Aorta (tissue), 5 donors: ENCODE measurements at places on chromosomes 2 and 18.

DNA sequence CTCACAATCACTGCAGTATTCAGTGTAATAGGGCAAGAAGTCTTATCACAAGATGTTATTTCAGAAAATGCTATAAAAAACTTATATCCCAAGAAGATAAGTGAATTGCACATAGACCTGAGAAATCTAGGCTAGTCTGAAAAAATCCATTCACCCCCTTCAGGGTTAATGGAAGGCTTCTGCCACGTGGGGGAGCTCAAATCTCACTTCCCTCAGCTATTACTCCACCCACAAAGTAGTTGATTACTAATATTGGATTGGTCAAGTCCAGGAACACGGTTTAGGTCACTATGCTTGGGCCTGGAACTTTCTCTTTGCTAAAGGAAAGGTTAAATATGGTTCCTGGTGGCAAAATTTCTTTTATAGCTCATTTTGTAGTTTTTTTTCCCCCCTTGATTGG is 51.2 kb upstream of the ADAM23 start:
- DNase-seq: no peak

- no peak for DNase-seq
Observed at GRCh38 chr18:3598581-3598980, 148.6 kb downstream of the TGIF1 start.

GRCh38 chr18:9563331-9563730 is 51.0 kb downstream of the PPP4R1 start:
- no peak for DNase-seq

DNA sequence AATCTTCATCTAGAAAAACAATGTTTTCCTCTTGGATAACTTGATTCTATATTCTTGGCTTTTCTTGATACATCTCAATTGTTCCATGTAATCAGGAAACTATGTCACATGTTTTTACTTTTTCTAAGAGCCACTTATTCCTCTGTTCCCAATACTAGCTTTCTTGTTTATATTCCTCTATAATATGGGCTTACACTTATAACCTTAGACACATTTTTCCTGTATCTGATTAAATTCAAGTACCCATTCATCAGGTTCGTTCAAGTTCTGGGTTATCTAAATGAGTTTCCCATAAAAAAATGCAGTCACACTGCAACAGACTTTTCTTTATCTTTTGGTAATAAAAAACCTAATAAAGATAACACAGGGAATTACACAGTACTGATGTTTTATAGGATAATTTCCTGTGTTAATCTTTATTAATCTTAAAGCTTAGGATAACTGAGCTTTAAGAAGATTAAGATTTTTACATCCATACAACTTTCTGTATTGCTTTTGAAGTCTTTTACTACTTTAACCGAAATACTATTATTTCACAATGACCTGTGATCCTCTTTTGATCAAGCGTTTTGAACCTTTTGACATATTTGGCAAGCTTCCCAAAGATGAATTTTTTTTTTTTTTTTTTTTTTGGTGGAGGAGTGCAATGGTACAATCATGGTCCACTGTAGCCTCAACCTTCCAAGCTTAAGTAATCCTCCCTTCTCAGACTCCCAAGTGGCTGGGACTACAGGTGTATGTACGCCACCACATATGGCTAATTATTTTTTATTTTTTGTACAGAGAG is 44.3 kb upstream of the C2orf66 start:
- DNase-seq: no peak

DNA sequence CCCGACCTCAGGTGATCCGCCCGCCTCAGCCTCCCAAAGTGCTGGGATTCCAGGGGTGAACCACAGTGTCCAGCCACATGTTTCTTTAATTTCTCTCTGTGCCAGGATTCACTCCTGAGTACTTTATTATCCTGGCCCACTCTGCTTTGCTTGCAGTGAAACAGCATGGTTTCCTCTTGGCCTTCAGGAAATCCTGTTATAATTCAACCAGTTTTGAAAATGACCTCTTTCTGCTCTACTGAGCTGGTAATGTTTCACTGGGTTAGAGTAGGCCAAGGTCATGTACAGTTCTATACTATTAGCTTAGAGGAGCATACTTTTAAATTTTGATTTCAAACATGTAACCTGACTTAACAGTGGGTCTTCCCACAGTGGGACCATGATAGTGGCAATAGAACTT is 90.6 kb upstream of the PELI1 start:
- no peak for DNase-seq

- no peak for DNase-seq
Observed at GRCh38 chr2:75680402-75680801, 30.3 kb downstream of the GCFC2 start.

GRCh38 chr2:169038338-169038757 is 7.2 kb upstream of the ABCB11 start:
- DNase-seq: no peak

- no peak for DNase-seq
Observed at GRCh38 chr18:62479574-62479973, 43.3 kb upstream of the ZCCHC2 start.

GRCh38 chr2:149028891-149029290 is 9.6 kb upstream of the LYPD6B start:
- no peak for DNase-seq

DNA sequence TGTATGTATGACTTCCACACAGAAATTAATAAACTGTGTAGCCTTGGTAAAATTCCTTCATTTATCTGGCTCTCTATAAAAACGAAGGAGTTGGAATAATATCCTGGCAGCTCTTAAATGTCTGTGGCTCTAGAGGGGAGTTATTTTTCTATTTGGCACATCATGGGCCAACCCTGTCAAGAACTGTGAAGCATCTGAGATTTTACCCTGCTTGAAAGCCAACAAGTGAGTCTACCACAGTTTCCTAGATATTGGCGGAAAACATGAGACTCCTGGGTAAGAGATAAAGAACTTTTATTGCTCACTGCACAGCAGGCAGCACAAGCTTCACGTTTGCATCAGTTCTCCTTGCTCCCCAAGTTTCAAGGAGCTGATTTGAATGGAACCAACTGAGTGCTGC is 346.7 kb upstream of the CYRIA start:
- DNase-seq: no peak

DNA sequence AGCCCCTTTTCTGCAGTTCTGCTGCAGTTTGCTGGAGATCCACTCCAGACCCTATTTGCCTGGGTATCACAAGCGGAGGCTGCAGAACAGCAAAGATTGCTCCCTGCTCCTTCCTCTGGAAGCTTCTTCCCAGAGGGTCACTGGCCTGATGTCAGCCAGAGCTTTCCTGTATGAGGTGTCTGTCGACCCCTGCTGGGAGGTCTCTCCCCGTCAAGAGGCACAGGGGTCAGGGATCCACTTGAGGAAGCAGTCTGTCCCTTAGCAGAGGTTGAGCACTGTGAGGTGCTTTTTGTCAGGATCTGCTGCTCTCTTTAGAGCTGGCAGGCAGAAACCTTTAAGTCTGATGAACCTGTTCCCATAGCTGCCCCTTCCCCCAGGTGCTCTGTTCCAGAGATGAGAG is 42.0 kb upstream of the MYL1 start:
- no peak for DNase-seq

- no peak for DNase-seq
Observed at GRCh38 chr2:143133783-143134182, 4.6 kb downstream of the ARHGAP15 start.

- DNase-seq: no peak
Observed at GRCh38 chr2:54526226-54526879, 70.2 kb downstream of the SPTBN1 start.
